ENCODE measurements at places on chromosomes 2 and 18.

DNA sequence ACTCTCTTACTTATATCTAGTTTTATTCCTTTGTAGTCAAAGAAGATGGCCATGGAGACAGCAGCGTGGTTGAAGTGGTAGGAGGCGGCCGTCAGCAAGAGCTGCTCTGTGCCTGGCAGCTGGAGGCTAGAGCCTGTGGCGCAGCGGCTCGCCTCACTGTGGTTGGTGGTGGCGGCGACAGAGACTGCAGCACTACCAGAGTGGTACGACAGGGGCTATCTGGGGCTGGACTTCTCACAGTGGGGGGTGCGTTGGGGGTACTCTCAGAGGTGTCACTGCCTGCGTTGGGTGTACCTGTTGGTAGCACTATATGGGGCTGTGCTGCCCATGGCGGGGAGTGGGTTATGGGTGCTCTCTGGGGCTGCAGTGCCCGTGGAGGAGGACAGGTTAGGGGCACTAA, 8.5 kb upstream of the ANKRD62 start:
- no peak for DNase-seq

DNA sequence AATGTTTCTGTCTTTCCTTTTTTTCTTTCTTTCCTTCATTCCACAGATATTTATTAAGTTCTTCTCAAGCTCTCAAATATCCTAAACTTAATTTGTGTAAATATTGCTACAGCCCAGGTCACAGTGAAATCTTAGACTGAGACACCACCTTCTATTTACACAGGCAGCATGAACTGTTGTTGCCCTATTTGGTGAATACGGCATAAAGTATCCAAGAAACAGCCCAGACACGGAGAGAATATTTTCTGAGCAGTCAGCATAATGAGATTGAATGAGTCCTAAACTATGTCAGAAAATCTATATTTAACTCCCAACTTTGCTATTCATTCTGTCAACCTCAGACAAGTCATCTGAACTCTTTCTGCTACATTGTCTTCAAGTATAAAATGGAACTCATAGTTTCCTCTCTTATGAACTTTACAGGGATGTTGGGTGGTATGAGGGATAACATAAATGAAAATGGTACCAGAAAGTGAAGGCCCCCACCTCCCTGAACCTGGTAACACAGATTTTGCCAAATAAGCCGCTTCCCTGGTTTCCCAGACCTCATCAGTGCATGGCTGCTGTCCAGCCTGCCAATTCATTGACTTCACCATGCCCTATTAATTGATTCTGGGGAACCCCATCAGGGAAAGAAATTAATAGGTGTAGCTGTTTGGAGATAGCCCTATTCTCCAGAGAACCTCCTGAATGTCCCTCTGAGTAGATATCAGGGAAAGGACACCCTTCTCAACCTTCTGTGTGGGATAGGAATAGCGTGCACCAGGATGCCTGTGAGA, 235.9 kb downstream of the SETBP1 start:
- no peak for DNase-seq

GRCh38 chr18:9617006-9617542, 2.7 kb upstream of the PPP4R1 start:
- DNase-seq, result no peak

GRCh38 chr2:226759768-226760167, 39.9 kb downstream of the IRS1 start:
- no peak for DNase-seq

- DNase-seq, result no peak
Measured at GRCh38 chr2:217638031-217638430, 364.8 kb downstream of the TNS1 start.

- DNase-seq, result no peak
Measured at GRCh38 chr2:43402452-43402937, 176.1 kb upstream of the ZFP36L2 start.

- no peak for DNase-seq
Measured at GRCh38 chr2:228768818-228769217, 502.3 kb downstream of the PID1 start.
